CD4-positive, CD25-positive, alpha-beta regulatory T cell (primary cell): ENCODE measurements at places on chromosomes 3 and 15. TPM values are rescaled to one million over a fixed set of nuclear protein-coding genes. Genes with fewer than 3 reads are reported as not detected.

DNA sequence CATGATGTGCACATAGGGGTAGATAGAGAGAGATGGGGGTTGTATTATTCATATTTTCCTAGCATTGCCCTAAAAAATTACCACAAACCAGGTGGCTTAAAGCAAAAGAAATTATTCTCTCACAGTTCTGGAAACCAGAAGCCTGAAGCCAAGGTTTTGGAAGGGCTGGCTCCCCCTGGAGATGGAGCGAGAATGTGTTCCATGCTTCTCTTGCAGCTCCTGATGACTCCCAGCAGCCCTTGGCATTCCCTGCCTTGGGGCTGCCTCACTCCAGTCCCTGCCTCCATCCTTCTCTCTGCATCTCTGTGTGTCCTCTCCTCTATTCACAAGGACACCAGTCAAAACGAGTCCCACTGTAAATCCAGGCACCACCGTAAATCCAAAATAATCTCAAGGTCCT is 91.5 kb upstream of the FAM174B start:
- H3K4me3 ChIP-seq = no peak overlapping the region
- H3K4me1 ChIP-seq = no peaks in the 10 kb centered on the region
- no peaks in the 10 kb centered on the region for H3K27me3 ChIP-seq
- H3K27ac ChIP-seq = no peak overlapping the region

DNA sequence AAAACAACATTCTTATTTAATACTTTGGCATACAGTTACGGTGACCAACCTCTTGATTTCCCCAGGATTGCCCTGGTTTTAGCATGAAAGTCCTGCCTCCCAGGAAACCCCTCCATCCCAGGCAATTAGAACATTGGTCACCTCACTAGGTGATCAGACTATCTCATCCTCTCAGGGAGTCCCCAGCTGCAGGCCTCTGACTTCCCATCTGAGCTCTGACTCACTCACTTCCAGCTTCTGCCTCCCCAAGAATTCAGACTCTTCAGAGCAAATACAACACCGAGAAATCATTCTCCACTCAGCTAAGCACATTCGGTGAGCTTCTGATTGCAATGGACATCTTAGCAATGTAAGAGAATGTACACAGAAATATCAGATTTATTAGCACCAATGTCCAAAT is 92.4 kb upstream of the HES1 start:
- H3K4me3 ChIP-seq = no peak overlapping the region
- no peaks in the 10 kb centered on the region for H3K4me1 ChIP-seq
- no peak overlapping the region for H3K27ac ChIP-seq
- DNase-seq = no peak
- H3K36me3 ChIP-seq = no peaks in the 10 kb centered on the region
- H3K27me3 ChIP-seq = no peaks in the 10 kb centered on the region

GRCh38 chr15:85350395-85350794 is 30.0 kb upstream of the AKAP13 start:
- no peak overlapping the region for H3K27ac ChIP-seq
- H3K4me3 ChIP-seq = no peak overlapping the region

GRCh38 chr3:181253796-181254195 is 264.3 kb upstream of the DNAJC19 start:
- H3K27me3 ChIP-seq = no peaks in the 10 kb centered on the region
- no peaks in the 10 kb centered on the region for H3K36me3 ChIP-seq
- no peaks in the 10 kb centered on the region for H3K4me1 ChIP-seq
- H3K27ac ChIP-seq = no peak overlapping the region
- DNase-seq = no peak
- no peak overlapping the region for H3K4me3 ChIP-seq

DNA sequence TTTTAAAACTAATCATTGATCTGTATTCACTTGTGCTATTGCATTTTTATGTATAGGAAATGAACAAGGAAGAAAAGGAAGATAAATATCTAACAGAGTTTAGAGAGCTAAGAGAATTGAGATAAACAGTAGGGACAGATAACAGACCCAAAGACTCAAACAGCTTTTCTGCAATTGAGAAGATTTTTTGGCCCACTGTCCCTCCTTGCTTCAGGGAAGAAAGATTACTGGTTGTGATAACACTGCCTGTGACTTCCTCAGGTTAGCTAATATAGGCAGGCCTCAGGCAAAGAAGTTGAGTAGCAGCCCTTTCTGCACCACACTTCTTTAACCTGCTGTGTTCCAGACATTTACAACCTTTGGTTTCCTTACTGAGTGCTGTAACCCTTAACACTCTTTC is 2.7 kb upstream of the COX17 start:
- no peak for DNase-seq
- H3K4me3 ChIP-seq = no peak overlapping the region
- no peak overlapping the region for H3K27ac ChIP-seq
- peaks cover 21% of the 10 kb centered on the region for H3K4me1 ChIP-seq
- peaks cover 4% of the 10 kb centered on the region for H3K36me3 ChIP-seq

GRCh38 chr3:173970281-173970680 is 572.7 kb downstream of the NLGN1 start:
- H3K27me3 ChIP-seq = no peaks in the 10 kb centered on the region
- no peak overlapping the region for H3K4me3 ChIP-seq
- DNase-seq = no peak

GRCh38 chr3:54862526-54862925 is 65.3 kb downstream of the LRTM1 start:
- no peak overlapping the region for H3K4me3 ChIP-seq
- no peaks in the 10 kb centered on the region for H3K4me1 ChIP-seq
- H3K27ac ChIP-seq = no peak overlapping the region

DNA sequence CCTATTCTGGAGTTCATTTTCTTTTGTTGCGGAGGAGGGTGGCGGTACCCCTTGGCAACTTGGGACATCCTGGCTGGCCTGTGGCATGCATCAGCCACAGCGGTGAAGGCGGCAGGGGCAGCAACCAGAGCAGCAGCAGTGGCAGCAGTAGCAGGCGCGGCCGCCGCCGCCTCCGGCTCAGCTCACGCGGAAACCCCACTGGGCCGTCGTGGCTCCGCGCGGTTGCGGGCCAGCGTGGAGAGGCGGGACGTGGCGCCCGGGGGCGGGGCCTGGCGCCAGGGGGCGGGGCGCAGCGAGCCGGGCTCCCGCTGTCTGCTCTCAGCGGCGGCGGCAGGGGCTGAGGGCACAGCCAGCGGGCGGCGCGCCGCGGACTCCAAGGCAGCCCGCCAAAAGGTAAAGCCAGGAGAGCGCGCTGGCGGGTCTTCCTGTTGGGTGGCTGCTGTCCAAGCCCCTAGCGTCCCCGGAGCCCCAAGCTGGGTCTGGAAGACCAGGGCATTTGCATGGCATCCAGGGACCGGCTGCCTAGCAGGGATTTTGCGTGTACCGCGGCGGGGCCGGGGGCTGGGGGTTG is 334.4 kb upstream of the THRB start:
- no peak overlapping the region for H3K27ac ChIP-seq
- H3K4me3 ChIP-seq = no peak overlapping the region
- H3K27me3 ChIP-seq = no peaks in the 10 kb centered on the region

Gene COL6A5
- total RNA-seq = not detected

DNA sequence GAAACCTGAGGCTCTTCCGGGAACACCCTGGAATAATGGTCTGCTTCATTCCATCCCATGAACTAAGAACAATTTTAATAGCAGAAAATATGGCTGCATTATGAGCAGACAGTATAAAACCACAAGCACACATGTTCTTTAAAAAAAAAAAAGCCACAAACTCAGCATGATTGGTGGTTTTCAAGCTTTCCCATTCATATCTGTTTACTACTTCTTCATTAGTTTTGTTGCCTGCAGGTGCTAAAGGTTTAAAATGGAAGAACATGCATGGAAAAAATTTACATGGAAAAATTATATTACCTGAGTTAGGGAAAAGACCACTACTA is 137.9 kb upstream of the HES1 start:
- no peak overlapping the region for H3K27ac ChIP-seq
- no peaks in the 10 kb centered on the region for H3K36me3 ChIP-seq
- H3K27me3 ChIP-seq = peaks cover 2% of the 10 kb centered on the region
- peaks cover 2% of the 10 kb centered on the region for H3K4me1 ChIP-seq
- H3K4me3 ChIP-seq = no peak overlapping the region
- no peak for DNase-seq

DNA sequence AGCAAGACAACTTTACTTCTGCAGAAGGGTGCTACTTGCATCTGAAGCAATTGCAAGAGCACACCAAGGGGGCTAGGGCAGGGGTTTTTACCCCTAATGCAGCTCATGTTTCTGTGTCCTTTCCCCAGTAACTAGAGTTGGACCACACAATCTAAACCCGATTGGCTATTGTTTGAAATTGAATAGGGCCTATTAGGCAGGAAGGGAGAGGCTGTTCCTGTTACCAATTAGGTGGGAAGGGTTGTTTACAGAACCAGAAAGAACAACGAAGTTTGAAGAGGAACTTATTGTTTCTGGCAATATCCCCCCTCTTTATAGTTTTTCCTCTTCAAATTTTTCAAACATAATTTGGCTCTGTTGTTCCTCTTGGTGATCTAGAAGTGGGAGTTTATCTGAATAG is 85.5 kb downstream of the CHCHD4 start:
- no peak for DNase-seq
- H3K36me3 ChIP-seq = no peaks in the 10 kb centered on the region

GRCh38 chr15:74616996-74617395 is 1.4 kb downstream of the CLK3 start:
- peak overlapping the region; percentile 83 for H3K4me3 ChIP-seq
- peak overlapping the region; percentile 97 for H3K27ac ChIP-seq
- H3K36me3 ChIP-seq = peaks cover 34% of the 10 kb centered on the region
- no peak for DNase-seq
- peaks cover 50% of the 10 kb centered on the region for H3K4me1 ChIP-seq

Gene EOMES
- 0.91 TPM for total RNA-seq

DNA sequence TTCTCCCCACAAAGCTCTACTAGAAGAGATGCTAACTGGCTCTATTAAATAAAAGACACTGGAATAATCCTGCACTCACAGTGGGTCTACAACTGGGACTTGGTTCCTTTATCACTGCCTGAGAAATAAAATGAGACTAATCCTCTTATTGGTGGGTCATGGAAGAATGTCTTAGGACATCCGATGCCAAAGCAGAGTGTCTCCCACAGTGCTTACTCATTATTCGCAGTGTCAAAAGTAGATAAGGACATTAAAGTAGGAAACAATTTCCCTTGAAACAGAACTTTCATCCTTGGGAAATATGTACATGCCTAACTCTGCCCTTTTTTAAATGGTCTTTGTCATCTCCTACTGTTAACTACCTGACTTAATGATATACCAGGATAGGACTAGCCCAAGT is 71.5 kb downstream of the GSK3B start:
- H3K36me3 ChIP-seq = no peaks in the 10 kb centered on the region
- DNase-seq = no peak
- H3K27me3 ChIP-seq = no peaks in the 10 kb centered on the region
- H3K4me1 ChIP-seq = peaks cover 22% of the 10 kb centered on the region
- H3K4me3 ChIP-seq = no peak overlapping the region

- H3K4me3 ChIP-seq = no peak overlapping the region
- no peaks in the 10 kb centered on the region for H3K27me3 ChIP-seq
- no peaks in the 10 kb centered on the region for H3K36me3 ChIP-seq
- H3K4me1 ChIP-seq = no peaks in the 10 kb centered on the region
- no peak overlapping the region for H3K27ac ChIP-seq
Observed at GRCh38 chr3:34011171-34012101, 213.0 kb downstream of the PDCD6IP start.

- no peak overlapping the region for H3K27ac ChIP-seq
- H3K36me3 ChIP-seq = no peaks in the 10 kb centered on the region
- DNase-seq = no peak
- no peaks in the 10 kb centered on the region for H3K27me3 ChIP-seq
- H3K4me3 ChIP-seq = no peak overlapping the region
Observed at GRCh38 chr3:174125267-174125824, 727.8 kb downstream of the NLGN1 start.

GRCh38 chr3:17153209-17153608 is 268.5 kb downstream of the PLCL2 start:
- H3K36me3 ChIP-seq = peaks cover 15% of the 10 kb centered on the region
- peaks cover 18% of the 10 kb centered on the region for H3K4me1 ChIP-seq
- DNase-seq = no peak
- H3K4me3 ChIP-seq = no peak overlapping the region
- no peaks in the 10 kb centered on the region for H3K27me3 ChIP-seq
- no peak overlapping the region for H3K27ac ChIP-seq

Gene ARPIN
- total RNA-seq = not detected

Gene ASB14
- not detected for total RNA-seq

DNA sequence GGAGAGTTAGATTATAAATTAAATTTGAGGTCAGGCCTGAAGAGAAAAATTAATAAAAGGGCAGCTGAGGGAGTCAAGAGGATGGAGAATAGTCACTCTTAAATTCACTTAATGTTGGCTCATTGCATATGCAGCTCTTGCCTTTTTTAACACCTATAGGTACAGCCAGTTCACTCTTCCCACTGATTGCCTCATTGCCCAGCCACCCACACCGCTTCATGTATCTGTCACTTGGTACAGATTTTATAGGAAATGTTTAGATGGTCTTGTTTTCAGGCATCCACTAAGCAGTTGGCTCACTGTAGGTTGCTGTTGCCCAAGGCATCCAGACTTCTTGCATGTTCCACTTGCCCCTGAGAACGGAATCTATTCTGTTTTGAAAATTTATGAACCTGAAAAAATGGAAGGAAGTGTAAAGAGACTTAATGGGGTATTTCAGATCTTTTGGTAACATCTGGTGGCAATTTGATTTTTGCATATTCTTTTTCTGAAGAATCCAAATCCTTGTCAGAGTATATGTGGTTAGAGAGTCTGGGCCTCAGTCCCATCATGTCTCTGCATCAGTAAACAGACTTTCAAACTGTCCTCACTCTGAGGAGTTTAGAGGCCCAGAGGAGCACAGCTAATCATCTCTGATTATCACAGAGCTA is 151.9 kb downstream of the RBPMS2 start:
- H3K4me3 ChIP-seq = peak overlapping the region; percentile 72
- H3K4me1 ChIP-seq = peaks cover 61% of the 10 kb centered on the region
- peak overlapping the region; percentile 69 for H3K27ac ChIP-seq
- no peak for DNase-seq

DNA sequence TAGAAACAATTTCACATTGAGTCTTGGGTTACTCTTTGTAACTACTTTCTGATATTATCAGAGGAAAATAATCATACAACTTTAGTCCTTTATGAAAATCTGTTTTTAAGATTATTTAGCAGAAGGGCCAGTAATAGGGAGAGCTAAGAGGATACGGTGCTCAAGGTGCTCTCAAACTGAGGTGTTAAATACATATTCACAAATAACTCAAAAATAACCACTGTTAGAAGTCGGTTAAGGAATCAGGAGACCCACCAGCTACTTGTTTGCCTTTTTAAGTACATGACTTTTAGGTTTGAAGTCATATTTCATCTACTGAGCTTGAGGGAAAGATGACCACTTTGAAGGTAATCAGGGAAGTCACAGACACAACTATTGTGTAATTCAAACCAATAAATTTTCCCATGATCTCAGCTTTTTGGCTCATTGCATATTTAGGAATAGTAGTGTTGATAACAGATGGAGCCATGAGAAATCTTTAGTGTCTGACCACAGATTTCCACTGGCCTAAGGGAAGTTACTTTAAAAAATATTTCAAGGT is 1.4 kb upstream of the RSRC1 start:
- peaks cover 61% of the 10 kb centered on the region for H3K4me1 ChIP-seq
- no peak for DNase-seq
- H3K27ac ChIP-seq = no peak overlapping the region
- peaks cover 36% of the 10 kb centered on the region for H3K27me3 ChIP-seq

- no peak for DNase-seq
- H3K4me3 ChIP-seq = no peak overlapping the region
- H3K27ac ChIP-seq = no peak overlapping the region
- H3K36me3 ChIP-seq = no peaks in the 10 kb centered on the region
- peaks cover 7% of the 10 kb centered on the region for H3K4me1 ChIP-seq
Observed at GRCh38 chr15:45449916-45450867, 71.8 kb upstream of the GATM start.
